ENCODE measurements at places on chromosomes 2 and 18. TPM values are rescaled to one million over a fixed set of nuclear protein-coding genes. Genes with fewer than 3 reads are reported as not detected.

Gene LHCGR
- 0.61 TPM for polyA plus RNA-seq

Gene AQP12A
- not detected for polyA plus RNA-seq

Gene LRRC30
- not detected for polyA plus RNA-seq

Gene CYP27C1
- polyA plus RNA-seq, result 0.43 TPM

Gene NEU2
- not detected for polyA plus RNA-seq

Gene SERPINB5
- 0.22 TPM for polyA plus RNA-seq

Gene MAP4K3
- 10.3 TPM for polyA plus RNA-seq

Gene ESPNL
- 0.04 TPM for polyA plus RNA-seq

Gene SGPP2
- 0.11 TPM for polyA plus RNA-seq

Gene C2orf15
- polyA plus RNA-seq, result not detected

Gene PID1
- 5.8 TPM for polyA plus RNA-seq

Gene KATNAL2
- 3.2 TPM for polyA plus RNA-seq

Gene STPG4
- not detected for polyA plus RNA-seq

Gene NPHP1
- 1.6 TPM for polyA plus RNA-seq

Gene PLA2R1
- 3.2 TPM for polyA plus RNA-seq

Gene DSC2
- polyA plus RNA-seq, result 2.8 TPM

Gene FAM237A
- polyA plus RNA-seq, result not detected

Gene GAL3ST2
- 0.09 TPM for polyA plus RNA-seq

Gene TYMS
- polyA plus RNA-seq, result 1.2 TPM

Gene MSH6
- 11.9 TPM for polyA plus RNA-seq

Gene SPATA3
- polyA plus RNA-seq, result not detected

Gene CCDC85A
- 2.0 TPM for polyA plus RNA-seq

Gene RAX
- not detected for polyA plus RNA-seq

Gene TUBB8B
- polyA plus RNA-seq, result not detected

Gene QPCT
- 3.3 TPM for polyA plus RNA-seq

Gene BCL2
- 1.2 TPM for polyA plus RNA-seq

Gene CNDP1
- polyA plus RNA-seq, result not detected

Gene ALPG
- polyA plus RNA-seq, result not detected

Gene M1AP
- polyA plus RNA-seq, result 0.70 TPM

All from adipose tissue (tissue), 3 donors.